ENCODE measurements at places on chromosomes 3 and 15.

DNA sequence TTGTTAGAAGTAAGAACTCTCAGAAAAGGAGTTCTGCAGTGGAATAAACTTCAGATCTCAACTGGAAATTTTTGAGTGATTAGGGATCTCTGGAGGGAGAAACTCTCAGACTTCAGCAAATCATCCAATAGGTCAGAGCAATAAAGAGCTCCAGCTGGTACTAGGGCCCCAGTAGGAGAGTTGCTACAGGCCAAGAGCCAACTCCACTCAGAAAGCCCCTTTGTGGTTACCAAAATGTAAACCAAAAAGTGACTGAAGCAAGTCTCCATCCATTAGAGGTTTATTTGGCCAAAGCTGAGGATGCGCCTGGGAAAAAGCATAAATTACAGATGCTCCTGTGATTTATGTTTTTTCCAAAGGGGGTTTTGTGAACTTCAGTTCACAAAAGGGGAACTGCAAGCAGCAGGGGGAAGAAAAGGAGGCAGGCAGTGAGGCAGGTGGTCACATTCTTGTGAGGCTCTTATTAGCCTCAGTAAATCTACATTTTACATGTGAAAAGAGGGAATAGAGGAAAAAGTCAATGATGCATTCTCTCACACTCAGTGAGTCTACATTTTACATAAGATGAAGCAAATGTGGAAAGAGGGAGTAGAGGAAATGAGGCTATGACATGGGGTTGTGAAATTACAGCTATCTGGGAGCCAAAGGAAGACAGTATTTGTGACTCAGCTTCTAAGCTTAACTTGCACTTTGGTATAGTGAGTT, 92.4 kb upstream of the DAZL start:
- DNase-seq, result peak; percentile 11

DNA sequence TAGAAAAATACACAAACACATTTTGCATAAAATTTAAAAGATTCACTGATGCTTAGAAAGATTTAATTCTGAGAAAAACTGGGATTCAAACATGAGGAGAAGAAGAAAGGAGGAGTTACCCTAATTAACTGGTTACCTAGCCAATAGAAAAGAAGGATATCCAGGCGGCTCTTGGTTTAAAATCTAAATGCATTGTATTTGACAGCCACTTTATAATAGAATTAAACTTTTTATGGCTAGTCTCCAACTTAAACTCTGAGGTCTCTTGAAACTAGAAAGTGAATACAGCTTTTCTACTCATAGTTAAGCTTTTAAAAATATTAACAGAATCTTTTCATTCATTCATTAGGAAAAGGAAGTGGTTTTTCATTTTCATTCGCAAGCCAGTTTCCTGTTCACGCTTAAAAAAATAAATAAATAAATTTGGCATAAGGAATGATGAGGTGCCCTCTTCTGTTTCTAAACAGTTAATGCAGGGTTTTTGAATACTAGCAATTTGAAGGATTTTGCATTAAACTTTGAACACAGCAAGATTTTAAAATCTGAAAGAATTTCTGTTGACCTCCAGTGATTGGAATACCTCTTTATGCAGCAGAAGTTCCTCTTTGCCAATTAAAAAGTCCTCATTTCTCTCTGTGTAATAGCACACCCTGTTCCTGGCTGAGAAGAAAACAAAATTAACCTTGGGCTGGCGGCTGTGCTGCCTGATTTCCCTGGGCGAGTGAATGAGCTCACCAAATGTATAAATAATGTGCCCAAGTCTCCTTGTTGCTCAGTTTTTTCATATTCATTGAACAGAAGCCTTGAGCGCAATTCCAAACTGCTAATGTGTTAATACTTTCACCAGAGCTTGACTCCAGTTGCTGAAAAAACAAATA, 105.1 kb downstream of the ZMAT3 start:
- no peak for DNase-seq

- DNase-seq, result no peak
These were observed 405.0 kb downstream of the RAP2B start for GRCh38 chr3:153567011-153567410.

DNA sequence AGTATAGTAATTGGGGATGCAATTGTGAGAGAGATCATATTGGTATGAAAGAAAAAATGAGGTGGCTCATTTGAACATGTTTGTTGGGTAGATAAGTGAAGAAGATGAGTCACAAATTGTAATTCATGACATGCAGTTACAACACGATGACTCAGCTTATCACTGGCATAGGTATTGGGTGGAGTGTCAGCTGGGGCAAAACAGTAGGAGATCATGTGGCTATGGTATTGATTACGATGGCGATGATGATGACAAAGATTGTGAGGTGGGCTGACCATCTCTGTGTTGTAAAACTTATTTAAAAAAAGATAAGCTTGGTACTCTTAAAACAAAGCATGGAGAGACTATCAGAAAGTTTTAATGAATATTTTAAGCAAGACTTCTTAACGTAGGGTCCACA, 11.6 kb upstream of the DPH6 start:
- no peak for DNase-seq

DNA sequence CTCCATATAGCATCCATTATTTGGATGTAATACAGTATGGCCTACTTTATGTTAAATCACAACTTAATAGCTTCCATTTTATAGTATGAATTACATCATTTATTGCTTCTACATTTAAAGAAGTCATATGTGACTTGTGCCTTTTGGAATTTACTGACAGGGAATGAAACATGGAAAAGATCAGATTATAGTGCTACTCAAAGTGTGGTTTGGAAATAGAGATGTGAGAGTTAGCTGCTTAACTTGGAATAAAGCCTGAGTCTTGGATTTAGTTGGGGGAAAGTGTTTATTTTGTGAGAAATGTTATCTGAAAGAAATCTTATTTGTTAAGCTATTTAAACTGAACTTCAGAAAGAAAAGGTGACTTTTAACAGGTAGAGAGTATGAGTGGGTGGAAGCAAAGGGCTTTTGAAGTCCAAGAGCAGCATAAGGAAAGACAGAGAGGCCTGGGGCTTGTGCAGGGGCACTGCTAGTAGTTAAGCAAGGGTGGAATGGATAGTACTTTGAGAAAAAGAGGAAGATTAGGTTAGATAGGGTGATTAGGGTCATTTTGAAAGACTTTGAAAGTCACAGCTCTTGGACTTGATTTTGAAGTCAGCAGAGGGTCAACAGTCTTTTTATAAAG, 60.5 kb downstream of the SLMAP start:
- no peak for DNase-seq

DNA sequence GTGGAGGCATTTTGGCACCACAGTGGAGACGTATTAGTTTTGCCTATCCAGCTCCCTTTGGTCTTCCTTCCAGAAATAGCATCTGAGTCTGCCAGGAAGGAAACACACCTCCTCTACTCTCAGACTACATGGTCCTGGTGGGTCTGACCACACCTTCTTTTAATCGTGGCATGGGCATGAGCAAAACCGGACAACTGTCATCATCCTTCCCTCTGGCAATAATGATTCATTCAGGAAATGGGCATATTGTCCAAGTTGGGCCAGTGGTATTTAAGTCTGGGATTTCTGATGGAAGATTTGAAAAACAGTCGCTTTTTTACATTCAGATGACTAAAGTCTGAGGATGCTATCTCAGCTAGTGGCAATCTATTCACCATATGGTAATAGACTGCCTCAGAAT, 601.0 kb upstream of the ADAMTS9 start:
- DNase-seq, result no peak

DNA sequence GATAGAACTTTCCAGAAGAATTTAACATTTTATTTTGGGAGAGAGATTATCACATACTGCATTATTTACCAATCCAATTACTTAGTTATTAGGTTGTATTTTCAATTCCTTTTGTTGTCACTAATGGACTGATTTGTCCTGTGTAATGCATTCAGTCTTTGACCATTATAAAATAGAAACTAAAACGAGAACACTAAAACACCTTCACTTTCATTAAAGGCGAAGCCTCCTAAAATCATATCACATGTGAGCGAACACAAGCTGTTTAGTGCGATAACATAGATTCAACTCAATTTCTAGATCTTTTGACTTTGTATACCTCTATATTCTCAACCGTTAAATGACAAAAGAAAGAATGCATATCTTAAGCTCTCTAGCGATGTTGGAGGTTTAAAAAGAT, 253.4 kb downstream of the VGLL3 start:
- no peak for DNase-seq

DNA sequence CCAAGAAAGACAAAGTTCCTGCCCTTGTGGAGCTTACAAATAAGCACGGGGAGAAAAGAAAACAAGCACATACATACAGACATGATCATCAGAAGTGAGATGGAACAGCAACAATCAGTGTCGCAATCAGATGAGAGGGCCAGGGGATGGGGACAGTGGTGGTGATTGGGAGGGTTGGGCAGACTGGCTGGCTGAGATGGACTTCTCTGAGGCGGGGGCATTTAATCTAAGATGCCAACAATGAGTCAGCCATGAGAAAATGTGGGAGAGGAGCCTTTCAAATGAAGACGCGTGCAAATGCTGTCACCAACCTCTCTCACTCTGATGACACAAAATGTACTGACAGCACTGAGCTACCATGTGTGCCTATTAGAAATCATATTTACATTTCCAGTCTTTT, 81.4 kb downstream of the NCEH1 start:
- DNase-seq, result no peak

DNA sequence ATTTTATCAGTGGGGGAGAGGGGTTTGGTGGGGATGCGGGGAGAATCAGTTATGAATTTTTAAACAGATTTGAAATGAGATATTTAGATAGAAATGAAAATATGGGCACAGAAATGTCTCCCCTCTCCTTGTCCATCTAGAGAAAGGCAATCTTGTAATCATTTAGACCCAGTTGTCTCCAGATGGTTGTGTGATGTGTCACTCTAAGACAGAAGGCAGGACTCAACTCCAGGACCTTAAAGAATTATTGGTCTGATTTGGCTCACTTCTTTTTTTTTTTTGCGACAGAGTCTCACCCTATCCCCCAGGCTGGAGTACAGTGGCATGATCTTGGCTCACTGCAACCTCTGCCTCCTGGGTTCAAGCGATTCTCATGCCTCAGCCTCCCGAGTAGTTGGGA, 77.2 kb downstream of the EOMES start:
- no peak for DNase-seq

GRCh38 chr15:72175186-72176044, 22.2 kb downstream of the GRAMD2A start:
- DNase-seq, result no peak

- peak; percentile 62 for DNase-seq
These were observed 116.0 kb downstream of the FOXB1 start for GRCh38 chr15:60120100-60120499.

DNA sequence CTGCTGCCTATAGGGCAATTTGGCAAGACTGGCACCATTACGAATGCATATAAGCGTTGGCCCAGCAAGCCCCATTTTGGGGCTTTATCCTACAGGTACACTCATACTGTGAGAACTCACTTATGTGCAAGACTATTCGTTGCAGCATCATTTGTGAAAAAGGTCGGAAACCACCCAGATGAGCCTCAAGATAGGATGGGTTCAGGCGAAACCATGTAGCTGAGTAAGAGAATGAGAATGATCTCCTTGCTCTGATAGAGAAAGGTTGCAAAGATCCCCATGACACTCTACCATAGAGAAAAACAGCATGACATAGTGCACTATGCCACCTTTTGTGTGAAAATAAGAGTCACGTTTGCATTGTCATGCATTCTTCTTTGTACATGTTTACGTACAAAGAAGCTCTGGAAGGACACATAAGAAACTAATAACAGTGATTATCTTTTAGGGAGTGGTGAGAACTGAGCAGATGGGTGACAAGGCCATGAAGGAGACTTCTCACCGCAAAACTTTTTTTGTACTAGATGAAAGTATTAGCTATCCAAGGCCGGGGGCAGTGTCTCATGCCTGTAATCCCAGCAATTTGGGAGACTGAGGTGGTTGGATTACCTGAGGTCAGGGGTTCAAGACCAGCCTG, 50.0 kb downstream of the RHCG start:
- no peak for DNase-seq

DNA sequence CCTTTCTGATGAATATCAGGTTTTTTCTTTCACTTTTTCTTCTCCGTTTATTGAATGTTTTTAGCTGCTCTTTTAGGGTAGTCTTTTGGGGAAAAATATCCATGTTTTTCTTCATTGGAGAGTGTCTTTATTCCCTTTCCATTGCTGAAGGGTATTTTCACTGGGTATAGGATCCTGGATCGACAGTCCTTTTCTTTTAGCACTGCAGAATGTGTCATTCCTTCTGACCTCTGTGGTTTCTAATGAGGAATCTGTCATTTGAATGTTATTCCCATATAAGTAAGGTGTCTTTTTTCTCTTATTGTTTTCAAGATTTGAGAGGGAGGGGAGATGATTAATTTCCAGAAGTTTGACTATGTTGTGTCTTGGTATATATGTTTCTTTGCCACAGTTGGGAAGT, 96.8 kb downstream of the BBX start:
- no peak for DNase-seq

- DNase-seq, result no peak
These were observed 46.8 kb downstream of the AAGAB start for GRCh38 chr15:67207555-67208207.

- DNase-seq, result no peak
These were observed 254.4 kb upstream of the ZPLD1 start for GRCh38 chr3:102180280-102180931.

DNA sequence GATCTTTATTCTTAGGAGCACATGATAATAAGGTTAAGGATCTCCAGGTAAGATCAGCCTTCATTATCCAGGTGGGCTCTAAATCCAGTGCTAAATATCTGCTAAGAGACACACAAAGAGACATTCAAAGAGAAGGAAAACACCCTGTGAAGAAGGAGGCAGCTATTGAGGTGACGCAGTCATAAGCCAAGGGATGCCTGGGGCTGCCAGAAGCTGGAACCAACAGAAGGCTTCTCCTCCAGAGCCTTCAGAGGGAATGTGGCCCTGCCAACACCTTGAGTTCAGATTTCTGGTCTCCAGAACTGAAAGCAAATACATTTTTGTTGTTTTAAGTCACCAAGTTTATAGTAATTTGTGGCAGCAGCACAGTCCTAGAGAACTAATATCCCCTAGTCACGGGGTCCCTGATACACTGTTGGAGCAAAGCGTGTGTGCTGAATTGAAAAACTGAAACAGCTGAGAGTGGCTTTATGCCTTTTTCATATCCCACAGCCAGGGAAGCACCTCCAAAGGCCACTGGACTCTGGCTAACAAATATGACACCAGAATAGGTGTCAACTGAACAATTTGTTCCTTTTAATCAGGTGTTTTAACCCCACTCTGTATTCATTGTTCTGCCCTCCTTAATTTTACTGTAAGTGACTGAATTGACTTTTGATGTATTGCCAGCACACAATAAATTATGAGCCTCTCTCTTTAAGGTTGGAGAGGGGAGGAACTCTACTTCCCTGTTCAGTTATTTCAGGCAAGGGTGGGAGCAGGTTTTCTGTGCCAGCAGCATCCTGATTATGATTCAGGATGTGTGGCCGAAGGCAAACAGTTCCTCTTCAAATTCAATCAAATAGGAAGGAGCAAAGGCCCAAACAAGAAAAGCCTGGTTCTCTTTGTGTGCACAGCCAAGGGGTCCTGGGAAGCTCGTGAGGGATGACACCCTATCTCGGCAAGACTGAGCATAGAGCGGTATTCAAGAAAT, 151.8 kb upstream of the HES1 start:
- DNase-seq, result no peak

GRCh38 chr3:28252001-28252431, 10.6 kb downstream of the CMC1 start:
- DNase-seq, result no peak

Data from neural progenitor cell (in vitro differentiated cells).